T-helper 17 cell (primary cell): ENCODE measurements at places on chromosomes 13 and 19.

GRCh38 chr13:106117035-106117434 is 418.4 kb downstream of the EFNB2 start:
- no peak for DNase-seq

DNA sequence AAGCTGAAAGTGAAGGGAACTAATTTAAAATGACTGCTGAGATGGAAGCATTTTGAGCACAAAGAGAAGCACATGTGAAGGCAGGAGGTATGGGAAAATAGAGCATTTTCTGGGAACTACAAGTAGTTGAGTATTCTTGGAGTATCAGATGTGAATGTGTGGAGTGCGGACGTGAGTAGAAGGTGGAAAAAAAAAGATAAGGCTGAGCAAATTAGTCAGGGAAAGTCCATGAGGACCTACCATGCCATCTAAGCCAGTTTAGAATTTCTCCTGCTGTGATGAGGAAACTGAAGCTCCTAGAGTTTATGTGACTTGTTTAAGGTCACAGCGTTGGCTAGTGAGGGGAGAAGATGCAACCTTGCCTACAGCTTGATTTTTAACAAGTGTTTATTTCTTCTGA is 578.1 kb upstream of the MIR17HG start:
- DNase-seq: no peak

- DNase-seq: peak; percentile 29
Measured at GRCh38 chr19:2552859-2553258, 76.9 kb downstream of the GADD45B start.

DNA sequence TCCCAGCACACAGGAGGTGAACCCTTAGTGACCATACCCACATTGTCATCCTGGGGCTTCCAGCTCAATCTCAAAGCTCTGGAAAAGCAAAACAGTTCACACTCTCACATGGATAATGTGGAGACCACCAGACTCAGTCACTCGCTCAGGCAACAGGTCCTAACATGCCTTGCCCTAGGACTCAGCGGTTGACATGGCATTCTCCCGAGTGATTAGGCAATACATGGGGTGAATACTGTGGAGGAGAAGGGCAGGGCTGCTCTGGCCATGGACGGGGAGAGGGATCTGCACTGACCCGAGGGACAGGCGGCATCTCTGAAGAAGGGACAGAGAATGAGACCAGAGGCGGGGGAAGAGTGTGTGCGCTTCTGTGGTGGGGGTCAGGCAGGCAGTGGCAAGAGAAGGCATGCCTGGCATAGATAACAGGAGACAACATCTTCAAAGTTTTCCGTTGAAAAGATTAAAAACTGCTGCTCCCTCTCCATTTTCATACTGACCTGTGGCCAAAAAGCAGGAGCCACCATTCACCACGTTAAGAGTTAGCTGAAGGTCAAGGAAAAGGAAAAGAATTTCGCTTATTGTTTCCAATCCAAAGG is 44.5 kb upstream of the EPHX3 start:
- no peak for DNase-seq

DNA sequence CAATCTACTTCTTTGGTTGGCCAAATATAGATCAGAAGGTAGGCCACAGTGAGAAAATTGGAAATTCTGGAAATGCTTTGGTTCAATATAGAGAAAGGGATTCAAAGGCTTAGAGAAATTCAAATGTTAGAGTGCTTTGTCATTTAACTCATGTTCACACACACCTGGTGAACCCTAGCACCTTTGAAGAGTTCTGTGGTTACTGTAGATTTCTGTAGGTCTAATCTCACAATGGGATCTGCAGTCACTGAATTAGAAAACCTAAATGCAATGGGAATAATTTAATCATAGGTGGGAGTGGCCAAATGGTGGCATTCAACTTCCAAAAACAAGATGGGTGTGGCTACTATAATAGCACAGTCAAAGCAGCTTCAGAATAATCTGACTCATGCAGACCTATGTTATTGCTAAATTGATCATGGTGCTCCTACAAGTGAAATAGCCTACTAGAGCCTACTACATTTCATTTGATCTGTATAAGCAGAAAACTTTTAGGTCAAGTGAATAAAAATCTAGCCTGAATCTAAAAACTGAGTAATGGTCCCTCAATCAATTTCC is 1152.9 kb downstream of the PCDH9 start:
- no peak for DNase-seq

DNA sequence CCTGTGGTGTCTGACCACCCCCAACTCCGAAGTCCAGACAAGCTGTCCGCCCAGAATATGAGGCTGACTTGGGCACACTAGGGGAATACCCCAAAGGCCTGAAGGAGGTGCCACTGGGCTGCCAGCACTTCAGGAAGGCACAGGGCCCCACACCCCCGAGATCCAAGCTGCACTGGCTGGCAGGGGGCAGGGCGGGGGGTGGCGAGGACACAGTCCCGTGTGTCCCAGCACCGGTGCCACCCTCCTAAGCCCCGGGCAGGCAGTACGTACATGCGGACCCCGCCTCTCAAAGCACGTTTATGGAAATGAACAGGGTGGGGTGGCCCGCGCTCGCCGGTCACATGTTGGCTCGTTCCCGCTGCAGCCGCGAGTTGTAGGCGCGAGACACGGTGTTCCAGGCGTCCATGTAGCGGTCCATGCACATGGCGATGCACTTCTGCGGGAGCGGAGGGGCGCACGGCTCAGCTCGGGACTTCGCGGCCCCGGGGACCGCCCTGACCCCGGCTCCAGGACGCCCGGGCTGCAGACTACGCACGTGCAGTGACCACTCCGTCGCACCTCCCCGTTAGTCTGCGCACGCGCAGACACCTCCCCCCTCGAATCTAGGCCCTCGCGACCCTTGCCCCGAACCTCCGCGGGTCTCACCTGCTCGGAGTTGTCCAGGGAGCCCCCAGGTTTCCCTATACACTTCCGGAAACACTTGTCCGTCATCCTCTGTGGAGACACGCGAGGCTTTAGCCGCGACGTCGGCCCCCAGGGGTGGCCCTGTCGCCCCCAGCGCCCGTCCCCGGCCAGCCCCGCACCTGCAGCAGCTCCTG is 566 bp downstream of the TIMM13 start:
- no peak for DNase-seq

DNA sequence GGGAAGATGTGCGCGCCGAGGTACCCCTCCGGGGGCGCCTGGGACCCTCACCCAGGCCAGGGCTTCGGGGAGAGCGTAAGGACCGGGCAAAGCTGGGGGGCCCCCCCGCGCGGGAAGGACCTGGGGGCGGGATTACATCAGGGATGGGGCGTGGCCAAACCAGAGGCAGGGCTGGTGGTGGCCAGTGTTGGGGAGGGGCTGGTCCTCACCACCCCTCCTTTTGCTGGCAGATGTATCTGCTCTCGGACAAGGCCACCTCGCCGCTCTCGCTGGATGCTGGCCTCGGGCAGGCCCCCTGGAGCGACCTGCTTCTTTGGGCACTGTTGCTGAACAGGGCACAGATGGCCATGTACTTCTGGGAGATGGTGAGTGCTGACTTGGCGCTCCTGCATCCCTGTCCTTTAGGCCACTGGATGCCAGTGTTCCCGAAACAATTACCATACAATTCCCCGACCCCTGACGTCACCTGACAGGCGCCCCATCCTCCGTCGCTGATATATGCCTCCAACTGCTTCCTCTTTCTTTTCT is 25.3 kb downstream of the TRPM4 start:
- no peak for DNase-seq

GRCh38 chr19:49890349-49891311 is 6.1 kb downstream of the IL4I1 start:
- peak; percentile 64 for DNase-seq

DNA sequence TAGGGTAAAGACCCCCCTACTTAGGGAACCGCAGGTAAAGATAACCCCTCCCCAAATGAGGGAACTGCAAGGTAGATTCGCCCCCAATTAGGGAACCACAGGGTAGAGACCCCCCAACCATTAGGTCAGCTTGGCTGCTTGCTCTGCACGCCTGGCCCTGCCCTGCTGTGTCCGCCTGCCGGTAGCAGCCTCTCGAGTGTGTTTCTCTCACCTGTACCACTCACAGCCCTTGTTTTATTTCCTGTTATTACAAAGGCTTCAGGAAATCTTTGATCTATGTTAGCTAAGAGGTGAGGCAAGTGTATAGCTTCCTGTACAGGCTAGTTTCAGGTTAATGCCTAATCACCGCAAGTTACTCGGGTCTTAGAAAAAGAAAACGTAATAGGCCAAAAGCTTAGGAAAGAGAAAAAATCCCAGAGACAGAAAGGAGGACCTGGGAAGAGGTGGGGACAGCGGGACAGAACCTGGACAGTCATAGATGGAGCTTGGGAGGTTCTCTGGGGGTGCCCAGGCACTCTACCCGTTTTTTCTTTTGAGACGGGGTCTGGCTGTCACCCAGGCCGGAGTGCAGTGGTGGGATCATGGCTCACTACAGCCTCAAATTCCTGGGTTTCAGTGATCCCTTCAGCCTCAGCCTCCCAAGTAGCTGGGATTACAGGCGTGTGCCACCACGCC is 23.1 kb upstream of the EIF3G start:
- DNase-seq: peak; percentile 35

GRCh38 chr13:27432611-27433210 is 8.3 kb downstream of the GTF3A start:
- no peak for DNase-seq

DNA sequence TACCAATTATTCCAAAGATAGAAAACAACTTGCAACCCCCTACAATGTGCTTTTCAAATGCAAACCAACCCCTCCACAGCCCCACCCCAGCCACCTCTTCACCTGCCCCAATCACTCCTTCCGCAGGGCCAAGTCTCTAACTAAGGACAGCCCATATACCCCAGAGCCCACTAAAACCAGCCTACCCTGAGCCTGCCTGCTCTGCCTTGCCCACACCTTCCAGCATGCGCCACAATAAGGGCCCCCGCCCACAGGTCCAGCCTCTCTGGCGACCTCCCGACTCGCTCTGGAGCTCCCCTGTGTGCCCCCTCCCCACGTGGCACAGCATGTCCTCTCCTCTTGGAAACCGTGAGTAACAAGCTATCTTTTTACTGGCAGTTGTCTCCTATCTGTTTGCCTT is 42.8 kb upstream of the MEDAG start:
- no peak for DNase-seq

- no peak for DNase-seq
Measured at GRCh38 chr19:13260883-13261653, 110.9 kb downstream of the IER2 start.

DNA sequence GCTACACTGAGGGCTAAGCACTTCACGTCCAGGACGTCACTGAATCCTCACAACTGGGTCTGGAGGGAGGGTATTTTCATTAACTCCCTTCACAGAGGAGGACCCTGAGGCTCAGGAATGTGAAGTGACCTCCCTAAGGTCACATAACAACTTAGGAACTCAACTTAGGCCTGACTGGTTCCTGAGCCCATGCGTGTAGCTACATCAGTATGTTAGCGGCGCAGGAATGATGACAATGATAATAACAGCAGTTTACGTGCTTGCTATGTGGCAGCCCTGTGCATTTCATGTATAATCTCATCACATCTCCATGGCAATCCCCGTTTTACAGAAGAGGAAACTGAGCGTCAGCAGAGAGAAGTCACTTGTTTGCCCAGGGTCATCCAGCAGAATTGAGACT is 18.3 kb downstream of the KRTDAP start:
- no peak for DNase-seq

DNA sequence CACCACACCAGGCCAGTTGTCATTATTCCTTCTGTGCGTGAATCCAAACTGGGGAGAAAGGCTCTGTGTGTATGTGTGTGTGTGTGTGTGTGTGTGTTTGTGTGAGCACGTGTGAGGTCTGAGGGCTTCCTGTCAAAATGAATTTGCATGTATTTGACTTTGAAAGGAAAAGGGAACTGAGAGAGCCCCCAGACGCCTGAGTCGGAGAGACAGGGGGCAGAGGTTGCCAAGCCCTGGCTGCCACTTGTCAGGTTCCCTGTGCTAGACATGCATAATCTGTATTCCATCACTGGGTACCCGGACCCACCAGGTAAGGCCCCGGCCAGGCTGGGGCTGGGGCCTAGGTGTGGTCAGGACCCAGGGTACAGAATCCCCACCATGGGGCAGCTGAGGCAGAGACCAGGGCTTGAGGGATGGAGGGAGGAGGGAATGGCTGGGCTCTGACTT is at the start of gene CLEC17A:
CLEC17A (plus strand) TSS at position 191 of the 447 bp plus-strand sequence; CDS start at position 268, 77 bp downstream.
- no peak for DNase-seq

DNA sequence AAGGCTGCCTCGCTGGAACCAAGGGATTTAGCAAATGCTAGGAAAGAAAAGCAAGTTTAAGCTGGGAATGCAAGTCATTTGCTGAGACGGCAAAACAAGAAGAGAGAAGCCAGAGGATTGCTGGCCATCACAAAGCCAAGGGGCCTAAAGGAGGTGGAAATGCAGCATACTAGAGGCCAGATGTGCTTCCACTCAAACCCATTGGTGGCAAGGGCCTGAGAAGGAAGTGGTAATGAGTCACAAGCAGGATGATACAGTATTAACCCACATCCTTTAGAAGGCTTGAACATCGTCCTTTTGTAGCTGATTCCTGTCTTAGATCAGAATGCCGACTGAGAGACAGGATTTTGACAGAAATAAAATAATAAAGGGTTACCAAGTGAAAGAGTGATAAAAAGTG is 68.2 kb downstream of the ITGBL1 start:
- DNase-seq: no peak

DNA sequence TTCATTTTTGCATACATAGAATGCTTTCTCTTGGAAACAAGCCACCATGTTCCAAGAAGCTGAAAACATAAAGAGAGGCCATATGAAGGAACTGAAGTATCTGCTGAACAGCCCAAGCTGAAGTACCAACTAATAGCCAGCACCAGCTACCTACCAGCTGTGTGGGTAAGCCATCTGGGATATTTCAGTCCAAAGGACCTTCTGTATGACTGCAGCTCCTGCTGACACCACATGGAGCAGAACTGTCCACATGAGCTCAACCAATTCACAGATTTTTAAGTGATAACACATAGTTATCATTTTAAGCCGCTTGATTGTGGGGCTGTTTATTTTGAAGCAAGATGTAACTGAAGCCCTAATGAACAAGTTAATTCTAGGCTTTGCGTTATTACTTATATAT is 621.1 kb upstream of the KLHL1 start:
- no peak for DNase-seq

DNA sequence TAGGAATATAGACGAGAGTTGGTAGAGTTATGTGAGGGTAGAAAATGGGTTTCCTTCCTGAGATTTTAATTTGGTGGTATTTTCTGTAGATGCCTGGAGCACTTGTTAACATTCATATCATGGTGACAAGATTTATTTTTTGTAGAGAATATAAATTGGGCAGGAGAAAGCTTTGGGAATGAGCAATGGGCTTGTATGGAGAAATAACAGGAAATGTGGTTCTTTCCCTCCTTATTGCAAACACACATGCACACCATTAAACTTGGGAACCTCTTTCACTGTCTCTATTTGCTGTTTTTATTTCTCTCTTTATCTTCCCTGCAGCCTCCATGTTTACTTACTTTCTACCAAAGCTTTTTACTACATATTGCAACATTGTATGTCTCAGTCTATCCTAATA is 1653.6 kb downstream of the OLFM4 start:
- DNase-seq: no peak

DNA sequence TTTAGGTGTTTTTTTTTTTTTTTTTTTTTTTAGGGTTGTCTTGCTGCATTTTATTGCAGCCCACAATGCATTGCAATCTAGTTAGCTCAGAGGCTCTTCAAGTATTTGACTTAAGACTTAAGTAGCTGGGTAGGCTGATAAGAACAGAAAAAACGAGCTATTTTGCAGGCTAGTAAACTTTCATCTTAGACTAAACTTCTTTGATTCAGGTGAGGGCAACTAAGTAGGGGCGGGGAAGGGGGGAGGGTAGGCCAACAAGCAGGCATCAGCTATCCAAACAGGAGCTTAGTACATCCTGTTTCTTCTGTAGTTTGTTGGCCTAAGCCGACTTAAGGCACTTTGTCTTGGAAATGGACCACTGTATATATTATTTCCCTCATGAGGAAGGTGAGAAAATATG is 4.9 kb upstream of the TDRD3 start:
- no peak for DNase-seq
